CD4-positive, alpha-beta T cell treated with Interleukin-1 beta for 1 hour (primary cell): ENCODE measurements at places on chromosomes 5 and 9.

GRCh38 chr9:121814594-121814993 is 163.2 kb downstream of the DAB2IP start:
- no peak for DNase-seq

- no peak for DNase-seq
Measured at GRCh38 chr9:121720311-121721057, 69.0 kb downstream of the DAB2IP start.

DNA sequence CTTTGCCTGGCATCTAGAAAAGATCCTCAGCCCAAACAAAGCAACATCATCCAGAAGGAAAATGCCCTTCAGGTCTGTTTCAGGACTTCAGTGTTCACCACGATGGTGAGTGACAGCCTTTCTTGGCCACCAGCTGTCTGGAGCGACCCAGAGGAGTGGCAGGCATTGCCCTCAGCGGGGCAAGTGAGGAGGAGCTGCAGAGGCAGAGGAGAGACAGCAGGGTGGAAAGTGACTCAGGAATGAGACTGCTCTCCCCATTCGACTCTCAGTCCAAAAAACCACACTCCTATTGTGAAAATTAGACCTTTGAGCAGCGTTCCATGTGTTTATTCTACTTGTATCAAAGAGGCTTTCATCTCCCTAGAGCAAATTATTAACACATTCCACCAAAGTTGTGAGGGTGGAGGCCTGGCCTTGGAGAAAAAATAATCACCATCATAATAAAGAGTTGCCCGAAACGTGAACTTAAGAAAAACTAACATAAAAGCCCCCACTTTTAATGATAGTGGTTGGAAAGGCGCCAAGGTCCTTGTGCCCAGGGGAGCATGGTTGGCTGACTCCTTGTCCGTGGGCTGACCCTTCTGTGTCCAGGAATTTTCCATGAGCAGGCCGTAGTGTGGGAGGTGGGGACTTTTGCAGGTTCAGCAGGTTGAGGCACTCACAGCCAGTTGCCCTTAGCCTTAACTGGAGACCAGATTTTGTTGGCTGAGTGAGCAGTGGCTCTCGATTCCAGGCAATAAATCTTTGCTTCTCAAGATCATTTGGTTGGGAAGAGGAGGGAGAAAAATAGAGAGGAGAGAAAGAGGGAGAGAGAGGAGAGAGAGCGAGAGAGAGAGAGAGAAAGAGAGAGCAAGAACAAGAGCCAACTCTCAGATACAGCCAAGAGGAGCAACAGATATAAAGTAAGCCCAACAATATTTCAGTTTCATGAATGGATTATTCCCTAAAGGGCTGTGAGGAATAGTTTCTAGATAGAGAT is 125.9 kb upstream of the ANKRD55 start:
- DNase-seq: no peak

DNA sequence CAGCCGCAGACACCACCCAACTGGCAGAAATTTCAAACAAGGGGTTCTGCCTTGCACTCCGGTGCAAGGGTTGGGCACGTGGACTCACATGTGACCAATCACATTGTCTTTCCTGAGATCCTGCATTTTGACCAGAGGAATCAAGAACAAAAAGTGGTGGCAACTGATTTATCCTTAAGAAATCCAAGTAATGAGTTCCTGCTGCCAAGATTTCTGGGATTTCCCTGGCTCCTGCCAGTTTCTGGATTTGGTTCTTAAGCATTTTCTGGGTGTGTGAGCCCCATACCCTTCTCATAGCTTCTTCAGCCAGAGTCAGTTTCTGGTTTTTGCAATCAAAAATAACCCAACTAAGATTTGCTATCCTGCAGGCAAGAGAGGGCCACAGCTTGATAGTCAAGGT is 17.4 kb upstream of the KCNIP1 start:
- DNase-seq: no peak

- no peak for DNase-seq
Measured at GRCh38 chr5:95883185-95884016, 60.9 kb upstream of the GLRX start.

DNA sequence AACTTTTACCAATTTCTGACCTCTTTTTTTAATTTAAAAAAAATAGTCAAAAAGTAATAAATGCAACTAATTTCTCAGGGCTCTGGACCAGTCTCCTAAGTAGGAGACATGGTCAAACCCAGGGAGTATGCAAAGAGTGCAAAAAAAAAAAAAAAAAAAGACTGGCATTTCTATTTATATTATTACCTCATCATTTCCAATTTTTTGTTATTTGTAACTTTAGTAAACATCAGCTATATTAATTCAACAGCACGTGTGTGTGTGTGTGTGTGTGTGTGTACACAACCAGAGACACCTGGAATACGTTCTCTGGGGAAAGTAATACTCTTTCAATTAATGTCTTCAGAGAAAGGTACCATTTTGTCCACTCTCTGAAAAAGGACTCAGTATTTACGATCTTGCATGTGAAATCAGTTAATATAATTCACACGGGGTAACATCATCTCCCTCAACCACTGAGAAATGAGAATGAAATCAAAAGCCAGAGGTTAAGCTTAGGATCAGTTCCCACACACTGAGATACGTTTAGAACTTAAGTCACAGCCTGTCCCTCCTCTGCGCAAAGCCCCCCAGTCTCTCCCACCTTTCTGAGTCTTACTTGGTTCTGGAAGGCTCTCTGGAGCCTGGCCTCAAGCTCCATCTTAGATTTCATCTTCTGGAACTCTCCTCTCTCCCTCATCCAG is 21.9 kb downstream of the ZNF608 start:
- DNase-seq: no peak

DNA sequence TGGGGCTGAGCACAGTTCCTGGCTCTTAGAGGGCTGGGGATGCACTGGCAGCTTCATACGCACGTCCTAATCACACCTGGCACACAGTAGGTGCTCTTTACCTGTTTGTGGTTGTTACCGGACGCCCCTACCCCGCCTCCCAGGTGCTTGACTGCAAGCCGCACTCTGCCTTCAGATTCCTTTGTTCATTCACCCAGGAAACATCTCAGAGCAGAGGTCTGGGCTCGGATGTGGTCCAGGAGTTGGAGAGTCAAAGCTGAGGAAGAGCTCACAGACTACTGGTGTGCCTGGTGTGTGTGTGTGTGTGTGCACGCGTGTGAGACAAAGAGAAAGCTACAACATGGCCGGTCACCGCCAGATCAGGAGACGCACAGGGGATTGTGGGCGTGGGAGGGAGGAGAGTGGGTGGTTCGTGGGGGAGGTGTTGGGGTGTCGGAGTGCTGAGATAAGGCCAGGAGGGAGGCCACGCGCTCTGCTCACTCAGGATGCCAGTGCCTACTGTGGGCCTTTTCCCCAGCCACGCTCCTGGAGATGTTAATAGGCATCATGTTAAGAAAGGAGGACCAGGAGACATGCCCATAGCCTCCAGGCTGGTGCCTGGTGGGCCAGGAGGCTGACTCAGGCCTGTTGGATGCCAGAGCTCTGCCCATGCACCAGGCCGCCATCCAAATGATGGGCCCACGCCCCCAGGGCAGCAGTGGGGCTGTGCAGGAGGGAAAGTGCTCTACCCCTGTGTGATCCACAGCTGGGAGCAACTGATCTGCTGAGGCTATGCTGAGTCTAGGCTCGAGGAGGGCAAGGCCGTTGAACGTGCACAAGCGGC is 39.9 kb downstream of the CRB2 start:
- DNase-seq: no peak

DNA sequence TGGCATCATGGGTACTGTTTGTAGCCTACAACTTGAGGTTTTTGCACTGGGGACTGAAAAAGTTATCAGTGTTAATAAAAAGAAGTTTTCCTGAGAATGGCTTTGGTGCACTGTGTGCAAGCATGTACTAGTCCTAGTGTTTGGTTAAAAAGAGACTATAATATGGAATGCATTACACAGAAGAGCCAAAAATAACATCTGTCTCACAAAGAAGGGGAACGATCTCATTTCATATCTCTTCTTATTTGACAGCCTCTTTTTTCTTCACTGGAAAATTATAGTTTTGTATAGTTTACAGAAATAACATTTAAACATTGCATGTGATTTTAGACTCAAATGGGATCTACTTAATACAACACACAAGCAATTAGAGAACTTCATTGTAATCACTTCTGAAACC is 127.0 kb upstream of the GDNF start:
- DNase-seq: no peak

DNA sequence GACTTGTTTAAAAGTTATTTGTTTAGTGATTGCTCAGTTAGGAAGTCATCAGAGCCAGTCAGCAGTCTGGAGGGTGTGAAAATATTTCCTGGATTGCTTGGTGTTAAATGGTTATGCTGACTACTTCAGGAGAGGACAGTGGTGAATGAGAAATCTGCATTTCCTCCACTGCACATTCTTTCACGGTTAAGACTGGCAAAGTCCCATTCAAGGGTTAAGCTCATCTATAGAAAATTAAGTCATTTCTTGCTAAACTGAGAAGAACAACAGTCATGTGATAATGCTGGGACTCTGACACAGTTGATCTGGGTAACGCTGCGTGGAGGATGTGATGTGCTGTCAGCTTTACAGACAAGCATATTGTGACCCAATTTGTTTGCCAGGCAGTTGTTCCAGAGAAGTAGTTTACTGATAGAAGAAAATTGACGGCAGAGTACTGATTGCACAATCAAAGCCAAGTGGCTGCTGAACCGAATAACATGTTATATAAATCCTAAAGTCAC is 80.4 kb downstream of the GRAMD2B start:
- no peak for DNase-seq

- no peak for DNase-seq
Measured at GRCh38 chr5:103355579-103355978, 97.0 kb downstream of the MACIR start.

DNA sequence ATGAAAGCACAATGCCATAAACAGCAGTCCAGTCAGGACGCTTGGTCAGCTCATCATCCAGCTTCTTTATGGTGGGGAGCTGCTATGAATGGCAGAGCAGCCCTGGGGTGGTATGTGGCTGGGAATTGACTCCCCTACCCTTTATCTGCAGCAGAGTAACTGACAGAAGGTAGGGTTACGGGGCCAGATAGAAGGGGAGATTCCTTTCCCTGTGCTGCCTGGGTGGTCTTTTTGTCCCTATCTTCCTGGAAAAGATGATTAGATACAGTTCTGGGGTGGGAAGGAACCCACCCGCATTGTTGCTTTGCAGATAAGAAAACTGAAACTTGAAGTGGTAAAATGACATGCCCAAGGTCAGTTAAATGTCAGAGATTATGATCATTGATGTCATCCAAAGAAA is 405.5 kb downstream of the ARHGEF28 start:
- no peak for DNase-seq

GRCh38 chr5:152882621-152883020 is 477.5 kb upstream of the NMUR2 start:
- no peak for DNase-seq

GRCh38 chr5:137269946-137270345 is 229.2 kb downstream of the SPOCK1 start:
- no peak for DNase-seq

DNA sequence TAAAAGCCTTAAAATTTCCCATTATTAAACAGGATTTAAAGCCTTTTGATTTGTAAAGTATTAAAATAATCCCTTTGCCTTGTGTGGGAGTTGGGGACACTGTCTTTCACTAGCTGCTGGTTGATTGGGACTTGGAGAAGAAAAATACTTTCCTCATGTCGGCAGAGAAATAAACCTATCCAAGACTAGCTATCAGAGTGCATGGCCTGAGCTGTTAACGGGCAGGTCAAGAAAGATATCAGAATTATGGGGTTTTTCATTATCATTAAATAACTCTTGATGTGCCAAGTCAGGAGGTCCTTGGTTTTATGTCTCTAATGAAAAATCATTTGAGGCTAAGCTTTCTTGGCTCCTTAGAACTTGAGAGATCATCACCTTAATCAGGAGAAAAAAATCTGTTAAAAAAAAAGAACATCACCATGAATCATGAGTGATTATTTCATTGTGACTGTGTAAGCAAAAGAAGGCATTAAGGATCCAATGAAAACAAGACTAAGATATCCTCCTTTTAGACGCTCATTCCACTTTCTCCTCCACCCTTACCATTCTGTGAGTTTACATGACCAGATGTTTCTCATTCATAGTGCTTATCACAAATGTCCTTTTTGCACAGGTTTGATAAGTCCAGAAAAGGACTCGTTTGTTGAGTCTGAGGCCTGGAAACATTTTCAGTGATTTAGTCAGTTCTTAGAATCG is 140.4 kb upstream of the EGFLAM start:
- no peak for DNase-seq

- DNase-seq: no peak
Measured at GRCh38 chr9:104795082-104795481, 31.2 kb downstream of the NIPSNAP3B start.

DNA sequence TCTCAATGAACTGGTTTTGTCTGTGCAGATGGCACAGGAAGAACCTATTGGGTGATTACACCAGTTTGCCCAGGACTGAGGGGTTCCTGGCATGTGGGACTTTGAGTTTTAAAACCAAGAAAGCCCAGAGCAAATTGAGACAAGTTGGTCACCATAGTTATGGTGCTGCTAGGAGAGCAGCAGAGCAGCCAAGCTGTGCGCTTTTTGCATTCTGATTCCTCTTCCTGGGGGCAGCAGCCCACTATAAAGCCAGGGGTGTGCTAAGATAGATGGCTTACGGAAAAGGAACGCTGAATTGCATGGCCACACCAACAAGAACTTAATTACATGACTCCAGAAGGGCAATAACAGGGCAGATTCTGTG is 49.7 kb downstream of the TIMD4 start:
- DNase-seq: no peak
